Activated CD4-positive, alpha-beta memory T cell treated with anti-CD3 and anti-CD28 coated beads, Interleukin-2, amount 10 ng/mL, durations not matched to agents 7 days and 5 days (primary cell): ENCODE measurements at places on chromosomes 1 and 21.
A peak's percentile ranks its signal among the peaks of the same experiment; 100 is the strongest.

- DNase-seq: no peak
Measured at GRCh38 chr1:237730826-237731350, 159.8 kb downstream of the ZP4 start.

GRCh38 chr1:106366627-106367319 is 689.7 kb upstream of the PRMT6 start:
- no peak for DNase-seq

DNA sequence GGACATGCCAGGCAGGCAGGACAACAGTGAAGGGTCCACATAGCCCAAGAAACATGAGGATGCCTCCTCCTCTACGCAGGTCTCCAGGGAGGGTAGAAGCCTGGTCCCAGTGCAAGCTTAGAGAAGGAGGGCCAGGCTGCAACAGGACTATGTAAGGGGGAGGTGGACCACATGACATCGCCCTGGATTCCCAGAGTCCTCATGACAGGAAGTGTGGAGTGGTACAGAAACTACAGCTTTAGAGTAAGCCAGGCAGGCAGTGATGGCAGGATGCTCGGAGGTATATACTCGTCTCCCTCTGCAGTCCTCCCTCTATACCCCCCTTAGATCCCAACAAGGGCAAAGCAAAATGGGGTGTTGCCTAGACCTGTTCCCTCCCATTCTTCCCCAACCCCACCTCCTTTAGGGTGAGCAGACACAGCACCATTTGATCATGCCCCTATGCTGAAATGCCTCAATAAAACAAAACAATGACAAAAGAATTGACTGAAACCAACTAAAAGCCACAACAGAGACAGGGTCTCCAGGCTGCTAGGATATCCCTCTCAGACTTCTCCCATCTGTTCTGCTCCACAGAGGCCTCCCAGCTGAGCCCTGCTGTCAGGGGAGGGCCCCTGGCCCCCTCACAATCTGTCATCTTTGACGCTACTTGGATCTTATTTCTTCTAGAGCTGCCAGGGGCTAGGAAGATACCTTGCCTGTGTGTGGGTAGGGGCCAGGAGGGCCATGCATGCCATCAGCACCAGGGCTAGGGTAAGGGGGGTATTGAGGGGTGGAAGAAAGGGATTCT is 13.1 kb downstream of the FAM78B start:
- no peak for DNase-seq

- DNase-seq: no peak
Measured at GRCh38 chr1:21522525-21523038, 13.4 kb downstream of the ALPL start.

- no peak for DNase-seq
Measured at GRCh38 chr1:59276439-59276851, 20.4 kb upstream of the FGGY start.

DNA sequence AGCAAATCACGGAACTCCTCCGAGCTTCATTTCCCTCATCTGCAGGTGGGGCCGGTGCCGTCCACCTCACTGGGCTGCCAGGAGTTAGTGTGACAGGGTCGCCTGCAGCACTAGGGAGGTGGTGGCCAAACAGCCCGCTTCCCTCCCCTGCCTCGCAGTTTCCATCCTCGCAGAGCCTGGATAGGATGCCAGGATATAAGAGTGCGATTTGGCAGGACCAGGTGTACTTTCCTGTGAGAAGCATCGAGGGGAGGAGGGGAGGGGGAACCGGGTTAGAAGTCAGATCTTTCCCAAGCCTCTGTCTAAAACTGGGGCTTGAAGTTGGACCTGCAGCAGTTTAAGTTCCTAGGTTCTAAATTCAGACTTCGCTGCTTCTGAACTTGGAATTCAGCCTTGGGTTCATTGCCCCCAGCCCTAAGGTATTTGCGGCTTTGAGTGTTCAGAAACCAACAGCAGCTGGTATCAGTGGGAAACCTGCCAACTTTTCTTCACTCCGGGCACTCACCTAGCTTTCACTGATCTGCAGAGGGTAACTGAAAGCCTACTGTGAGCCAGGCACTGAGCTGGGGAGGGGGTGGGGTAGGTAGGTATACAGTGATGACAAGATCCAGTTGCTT is 1.7 kb upstream of the JUN start:
- peak; percentile 21 for DNase-seq

DNA sequence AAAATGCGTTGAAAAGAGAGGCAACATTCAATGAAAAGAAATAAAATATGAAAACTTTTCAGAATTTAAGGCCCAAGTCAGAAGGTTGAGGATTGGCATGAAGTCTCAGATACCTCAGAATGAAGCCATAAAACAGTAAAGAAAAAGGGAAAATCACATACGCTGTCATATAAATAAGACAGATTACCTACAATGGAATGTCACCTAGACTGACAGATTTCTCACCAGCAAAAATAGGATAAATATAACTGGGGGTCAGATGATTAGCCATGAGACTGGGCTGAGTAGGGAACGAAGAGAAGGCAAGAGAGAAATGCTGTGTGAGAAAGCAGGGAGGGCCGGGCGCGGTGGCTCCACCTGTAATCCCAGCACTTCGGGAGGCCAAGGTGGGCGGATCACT is 51.6 kb upstream of the DESI2 start:
- DNase-seq: no peak

DNA sequence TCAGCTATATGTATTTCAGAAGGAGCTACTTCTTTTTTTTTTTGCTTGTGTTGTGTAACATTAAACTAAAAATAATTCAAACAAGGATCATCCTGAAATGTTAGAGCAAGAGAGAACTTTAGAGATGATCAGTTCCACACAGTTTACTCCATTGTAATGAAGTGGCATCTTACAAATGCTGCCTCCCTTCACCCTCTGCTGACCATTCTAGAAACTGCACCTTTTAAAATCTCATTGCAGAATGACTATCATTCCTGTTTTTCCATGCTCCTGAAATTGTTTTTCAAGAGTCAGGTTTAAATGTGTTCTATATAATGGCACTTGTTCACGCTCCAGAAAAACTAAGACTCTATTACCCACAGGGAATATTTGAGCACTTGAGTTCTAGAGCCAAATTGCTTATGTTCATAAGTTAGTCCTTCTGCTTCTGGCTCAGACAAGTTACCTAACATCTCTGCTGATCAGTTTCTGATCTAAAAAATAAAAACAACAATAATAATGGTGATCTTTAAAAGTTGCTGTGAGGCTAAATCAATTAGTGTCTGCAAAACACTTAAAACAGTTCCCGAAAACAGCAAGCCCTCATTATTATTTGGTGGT is 21.5 kb upstream of the SLC44A5 start:
- DNase-seq: no peak

GRCh38 chr21:16137106-16137505 is 407.3 kb downstream of the USP25 start:
- DNase-seq: no peak

DNA sequence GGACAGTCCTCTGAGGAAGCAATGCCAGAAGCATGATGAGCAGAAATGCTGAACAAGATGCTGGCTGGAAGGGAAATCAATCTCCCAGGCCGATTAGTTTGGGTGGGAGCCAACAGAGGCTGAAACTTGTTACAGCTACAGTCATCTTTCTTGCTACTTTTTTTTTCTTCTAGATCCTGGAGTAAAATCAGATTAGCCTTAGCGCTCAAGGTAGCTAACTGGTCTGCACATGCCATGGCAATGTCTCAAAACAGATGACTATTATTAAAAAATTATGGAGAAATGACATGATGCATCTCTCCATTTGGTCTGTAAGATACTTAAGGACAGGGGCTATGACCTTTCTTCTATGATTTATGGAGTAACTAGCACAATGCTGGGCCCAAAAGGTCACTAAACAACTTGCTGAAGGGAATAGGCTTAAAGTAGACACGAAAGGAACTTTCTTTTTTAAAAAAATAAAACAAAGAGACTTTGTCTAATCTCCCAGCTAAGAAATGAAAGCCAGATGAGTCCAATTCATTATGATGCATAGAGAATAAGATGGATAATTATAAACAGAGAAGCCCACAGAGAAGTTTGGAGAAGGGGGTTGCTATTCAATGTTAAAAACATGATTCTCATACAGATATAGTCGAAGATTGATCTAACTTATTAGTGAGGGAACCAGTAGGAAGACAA is 42.5 kb downstream of the UTP25 start:
- no peak for DNase-seq

- no peak for DNase-seq
Measured at GRCh38 chr1:96520579-96520947, 201.0 kb upstream of the PTBP2 start.

DNA sequence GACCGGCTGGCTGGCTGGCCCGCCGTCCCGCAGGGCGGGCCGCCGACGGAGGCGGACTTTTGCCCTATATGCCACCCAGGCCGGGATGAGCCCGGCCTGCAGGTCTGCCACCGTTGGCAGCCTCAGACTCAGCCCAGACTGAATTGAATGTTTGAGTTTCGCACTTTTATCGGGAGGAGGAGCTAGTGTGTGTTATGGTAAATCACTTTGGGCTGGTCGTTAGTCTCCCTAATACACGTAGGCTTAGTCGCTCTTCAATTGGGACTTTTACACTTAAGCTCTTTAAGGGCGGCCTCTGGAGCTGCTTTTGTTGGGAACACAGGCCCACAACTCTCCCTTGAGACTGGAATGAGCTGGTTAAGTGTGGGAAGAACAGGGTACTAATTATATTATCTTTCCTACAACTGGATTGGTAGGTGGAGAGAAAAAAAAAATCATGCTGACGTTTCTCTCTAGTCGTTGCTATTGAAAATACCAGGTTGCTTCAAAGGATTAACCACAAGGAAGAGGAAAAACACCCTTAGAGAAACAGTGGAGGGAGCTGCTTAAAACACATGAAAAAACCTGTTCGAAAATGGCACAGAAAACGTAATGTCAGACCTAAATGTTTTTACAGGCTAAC is 1.4 kb upstream of the IRF2BP2 start:
- peak; percentile 77 for DNase-seq

- no peak for DNase-seq
Measured at GRCh38 chr1:211735208-211736170, 60.1 kb upstream of the NEK2 start.

DNA sequence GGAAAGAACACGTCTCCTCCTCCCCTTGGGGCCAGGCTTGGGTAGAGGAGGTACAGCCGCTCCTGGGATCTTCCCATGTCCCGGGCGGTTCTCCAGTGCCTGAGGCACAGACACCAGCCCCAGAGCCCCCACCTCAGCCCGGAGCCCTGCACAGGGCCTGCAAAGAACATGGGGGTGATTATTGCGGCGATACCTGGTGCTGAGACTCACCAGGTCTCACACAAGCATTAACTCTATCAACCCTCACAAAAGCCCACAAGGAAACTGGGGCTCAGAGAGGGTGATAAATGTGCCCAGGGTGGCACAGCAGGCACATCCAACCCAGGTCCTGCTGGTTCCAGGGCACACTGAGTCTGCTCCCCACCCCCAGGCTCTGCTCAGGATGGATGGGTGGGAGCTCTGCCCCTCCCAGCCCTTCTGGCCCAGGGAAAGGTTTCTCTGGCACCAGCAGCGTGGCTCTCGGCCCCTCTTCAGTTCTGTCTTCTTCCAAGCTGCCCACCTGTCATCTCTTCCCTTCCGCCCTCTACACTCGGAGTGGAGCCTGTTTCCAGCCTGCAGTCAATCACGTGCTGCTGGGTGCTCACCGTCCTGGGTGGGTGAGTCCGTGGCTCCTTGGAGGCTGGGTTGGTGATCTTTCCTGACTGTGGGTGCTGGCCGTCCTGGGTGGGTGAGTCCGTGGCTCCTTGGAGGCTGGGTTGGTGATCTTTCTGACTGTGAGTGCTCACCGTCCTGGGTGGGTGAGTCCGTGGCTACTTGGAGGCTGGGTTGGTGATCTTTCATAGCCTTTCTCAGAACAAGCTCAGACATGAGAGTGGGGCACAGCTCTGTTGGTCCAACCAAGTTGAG is 53.6 kb upstream of the AJAP1 start:
- DNase-seq: no peak

DNA sequence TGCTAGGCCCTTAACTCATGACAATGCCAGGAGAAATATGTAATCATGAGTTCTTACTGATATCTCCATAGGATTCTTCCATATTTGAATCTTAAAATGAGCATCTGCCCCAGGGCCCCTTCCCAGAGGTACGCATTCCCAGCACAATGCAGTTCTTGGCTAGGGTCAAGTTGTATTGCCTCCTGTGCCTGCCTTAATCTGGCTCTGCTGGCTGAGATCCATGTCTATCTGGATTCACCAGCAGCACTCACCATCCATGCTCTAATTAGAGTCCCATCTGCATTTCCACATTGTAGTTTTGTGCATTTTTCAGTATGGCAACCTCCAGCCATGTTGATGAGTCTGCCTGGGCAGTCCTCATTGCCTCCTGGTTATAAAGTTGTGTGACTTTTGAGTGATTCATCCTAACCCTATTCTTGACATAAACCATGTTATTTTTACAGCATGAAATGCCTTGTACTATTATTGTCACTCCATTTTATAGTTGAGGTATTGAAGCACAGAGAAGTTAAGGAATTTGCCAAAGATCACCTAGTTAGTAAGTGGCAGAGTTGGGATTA is 55.9 kb downstream of the CAMSAP2 start:
- no peak for DNase-seq

GRCh38 chr1:78088486-78088885 is 42.7 kb downstream of the GIPC2 start:
- no peak for DNase-seq

DNA sequence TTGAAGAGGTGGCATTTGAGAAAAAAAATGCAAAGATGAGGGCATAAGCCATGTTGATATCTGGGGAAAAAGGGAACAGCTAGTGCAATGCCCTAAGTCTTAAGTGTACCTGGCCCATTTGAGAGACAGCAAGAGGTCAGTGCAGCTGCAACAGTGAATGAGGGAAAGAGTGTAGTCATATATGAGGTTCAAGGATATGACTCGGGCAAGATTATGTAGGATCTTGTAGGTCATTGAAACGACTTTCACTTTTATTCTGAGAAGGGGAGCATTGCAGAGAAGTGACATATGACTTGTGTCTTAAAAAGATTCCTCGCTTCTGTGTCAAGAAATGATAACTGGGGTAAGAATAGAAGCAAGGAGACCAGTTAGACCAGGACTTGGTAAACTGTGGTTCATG is 31.0 kb downstream of the NTMT2 start:
- no peak for DNase-seq

- no peak for DNase-seq
Measured at GRCh38 chr1:2103266-2103900, 53.2 kb downstream of the PRKCZ start.

- DNase-seq: peak; percentile 60
Measured at GRCh38 chr1:197774466-197775281, 606 bp downstream of the DENND1B start.
